ENCODE measurements at places on chromosomes 5 and 9.

DNA sequence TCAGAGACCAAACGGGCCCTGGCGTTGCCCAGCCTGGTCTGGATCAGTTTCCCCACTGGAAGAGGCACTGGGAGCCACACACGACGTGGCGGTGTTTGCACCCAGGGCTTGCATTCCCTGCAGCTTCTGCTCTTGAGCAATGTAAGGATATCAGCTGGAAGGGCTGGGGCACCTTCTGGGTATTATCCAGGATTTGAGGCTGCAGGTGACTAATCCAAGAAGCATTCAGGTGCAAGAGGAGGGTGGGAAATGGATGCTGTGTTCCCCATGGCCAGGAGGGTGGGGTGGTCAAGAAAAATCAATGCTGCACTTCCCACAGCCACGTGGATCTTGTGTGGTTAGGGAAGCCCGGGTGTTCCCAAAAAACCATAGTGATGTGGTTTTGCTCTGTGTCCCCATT lies 430.9 kb downstream of the IRX2 start:
- DNase-seq = no peak

DNA sequence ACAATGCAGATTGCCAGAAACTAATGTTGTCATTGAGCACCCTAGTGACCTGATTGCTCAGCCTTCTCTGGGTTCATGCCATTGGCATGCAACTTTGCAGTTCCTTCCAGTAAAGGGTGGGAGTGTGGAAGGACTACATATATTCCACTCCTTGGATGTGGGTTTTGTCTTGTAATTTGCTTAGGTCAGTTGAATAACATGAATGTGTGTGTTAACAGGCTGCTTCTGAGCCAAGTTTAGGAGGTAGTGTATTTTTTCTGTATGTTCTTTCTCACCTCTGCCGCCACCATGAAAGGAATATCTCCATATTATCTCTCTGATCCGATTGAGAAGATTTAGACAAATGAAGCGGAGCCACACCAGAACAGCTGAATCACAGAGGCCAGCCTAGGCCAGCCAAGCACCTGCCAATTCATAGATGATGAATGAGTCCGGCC lies 1929.6 kb upstream of the CDH6 start:
- no peak for DNase-seq

GRCh38 chr5:172494630-172495505 lies 40.5 kb upstream of the SH3PXD2B start:
- DNase-seq = no peak

- no peak for DNase-seq
Measured at GRCh38 chr9:77705636-77706035, 57.5 kb upstream of the GNA14 start.

DNA sequence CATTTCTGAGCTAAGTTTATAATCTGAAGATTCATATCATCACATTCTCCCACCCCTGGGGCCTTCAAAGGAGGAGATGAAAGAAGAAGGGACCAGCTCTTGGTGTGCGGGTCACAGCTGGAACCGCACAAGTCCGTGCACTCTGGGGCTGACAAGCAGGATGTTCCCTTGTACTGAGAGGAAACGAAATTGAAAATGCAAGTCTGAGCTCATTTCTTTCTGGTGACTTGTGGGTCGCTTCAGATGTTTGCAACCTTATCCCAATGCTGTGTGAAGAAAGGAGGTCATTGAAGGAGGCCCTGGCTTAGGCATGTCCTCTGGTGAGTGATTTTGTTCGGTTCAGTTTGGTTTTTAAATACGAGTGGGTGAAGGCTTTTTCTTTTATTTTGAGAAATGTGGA lies 59.6 kb downstream of the C9orf152 start:
- DNase-seq = no peak

GRCh38 chr5:105696440-105696839 lies 1974.3 kb downstream of the EFNA5 start:
- DNase-seq = no peak

DNA sequence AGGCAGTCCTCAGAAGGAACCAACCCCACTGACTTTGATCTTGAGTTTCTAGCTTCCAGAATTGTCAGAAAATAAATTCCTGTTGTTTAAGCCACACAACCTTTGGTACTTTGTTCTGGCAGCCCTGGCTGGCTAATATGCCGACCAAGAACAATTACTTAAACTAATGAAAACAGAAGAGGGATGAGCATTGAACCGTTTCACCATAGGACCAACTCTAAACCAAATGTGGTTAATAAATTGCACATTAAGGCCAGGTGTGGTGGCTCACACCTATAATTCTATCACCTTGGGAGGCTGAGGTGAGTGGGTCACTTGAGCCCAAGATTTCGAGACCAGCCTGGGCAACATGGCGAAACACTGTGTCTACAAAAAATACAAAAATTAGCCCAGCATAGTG lies 160.9 kb upstream of the RAI14 start:
- no peak for DNase-seq

DNA sequence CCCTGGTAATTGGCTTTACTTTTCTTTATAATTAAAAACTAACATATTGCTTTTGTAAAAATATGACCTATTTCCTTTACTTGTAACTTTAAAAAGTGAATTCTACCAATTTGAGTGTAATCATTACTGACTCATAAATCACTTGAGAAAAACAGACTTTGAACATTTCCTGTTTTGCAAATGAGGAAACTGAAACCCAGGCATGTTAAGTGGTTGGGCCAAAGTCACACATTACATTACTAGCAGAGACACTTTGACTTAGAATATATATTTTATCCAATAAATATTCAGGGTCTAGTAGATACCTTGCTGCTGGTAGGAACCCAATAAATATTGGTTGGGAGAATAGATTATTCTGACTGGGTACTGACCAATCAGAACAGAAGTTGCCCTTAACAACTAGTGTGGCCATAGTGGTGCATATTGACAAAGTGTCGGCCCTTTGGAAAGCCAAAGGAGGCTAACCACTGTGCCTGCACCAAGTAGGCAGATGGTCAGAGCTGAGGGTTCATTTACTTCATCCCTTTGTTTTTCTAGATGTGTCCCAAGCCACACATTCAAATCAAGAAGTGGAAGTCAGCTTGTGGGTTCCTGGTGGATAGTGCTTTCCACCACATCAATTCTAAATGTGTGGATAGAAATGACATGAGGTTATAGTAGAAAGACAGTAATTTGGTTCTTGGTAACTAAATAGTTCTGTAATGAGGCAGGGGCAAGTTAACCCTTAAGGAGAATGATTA lies 365.1 kb upstream of the RIOK2 start:
- DNase-seq = no peak

- no peak for DNase-seq
Measured at GRCh38 chr5:23930985-23931384, 423.6 kb downstream of the PRDM9 start.

GRCh38 chr9:137547687-137548543 lies 2.3 kb downstream of the PNPLA7 start:
- no peak for DNase-seq

- no peak for DNase-seq
Measured at GRCh38 chr5:181259974-181260719, 796 bp downstream of the TRIM52 start.

DNA sequence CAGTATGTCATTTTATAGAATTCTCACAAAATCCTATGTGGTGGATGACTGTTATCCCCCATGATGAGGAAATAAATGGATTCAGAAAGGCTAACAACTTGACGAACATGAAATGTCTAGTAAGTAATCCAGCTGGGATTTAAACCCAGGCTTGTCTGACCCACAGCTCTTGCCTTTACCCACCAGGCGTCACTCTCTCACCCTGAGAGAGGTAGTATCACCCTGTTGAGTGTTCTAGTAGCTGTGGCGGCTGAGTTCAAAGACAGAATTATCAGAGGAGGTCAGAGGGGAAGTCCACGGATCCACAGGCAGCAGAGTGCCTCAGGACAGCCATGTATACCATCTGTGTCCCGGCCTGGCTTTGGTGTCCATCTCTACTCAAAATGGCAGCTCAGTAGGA lies 113.8 kb downstream of the ZNF462 start:
- DNase-seq = no peak

DNA sequence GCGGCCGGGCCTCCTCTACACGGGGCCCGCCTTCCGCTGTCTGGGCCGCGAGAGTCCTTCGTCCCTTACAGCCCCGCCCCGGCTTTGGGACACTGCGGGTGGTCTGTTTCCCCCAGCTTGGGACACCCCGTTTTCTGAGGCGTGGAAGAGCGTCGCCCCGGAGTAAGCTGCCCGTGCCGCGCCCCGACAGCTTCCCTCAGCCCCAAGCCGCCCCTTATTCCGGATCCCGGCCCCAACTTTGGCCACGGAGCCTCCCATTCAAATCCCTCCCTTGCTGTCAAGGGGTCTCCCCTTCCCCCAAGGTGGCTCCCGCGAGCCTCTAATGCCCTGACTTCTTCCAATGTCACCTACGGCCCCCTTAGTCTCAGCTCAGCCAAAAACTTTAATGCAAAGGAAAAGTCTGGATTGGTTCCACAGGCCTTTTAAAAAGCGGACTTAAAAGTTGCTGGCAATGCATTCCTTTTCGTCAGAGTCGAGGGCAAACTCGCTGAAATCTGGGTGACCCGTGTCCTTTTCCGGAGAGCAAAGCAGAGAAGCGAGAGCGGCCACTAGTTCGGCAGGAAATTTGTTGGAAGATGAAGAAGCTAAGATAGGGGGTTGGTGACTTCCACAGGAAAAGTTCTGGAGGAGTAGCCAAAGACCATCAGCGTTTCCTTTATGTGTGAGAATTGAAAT lies 19.8 kb downstream of the EXOSC2 start:
- DNase-seq = no peak

- DNase-seq = no peak
Measured at GRCh38 chr9:99118782-99119466, 14.0 kb downstream of the TGFBR1 start.

DNA sequence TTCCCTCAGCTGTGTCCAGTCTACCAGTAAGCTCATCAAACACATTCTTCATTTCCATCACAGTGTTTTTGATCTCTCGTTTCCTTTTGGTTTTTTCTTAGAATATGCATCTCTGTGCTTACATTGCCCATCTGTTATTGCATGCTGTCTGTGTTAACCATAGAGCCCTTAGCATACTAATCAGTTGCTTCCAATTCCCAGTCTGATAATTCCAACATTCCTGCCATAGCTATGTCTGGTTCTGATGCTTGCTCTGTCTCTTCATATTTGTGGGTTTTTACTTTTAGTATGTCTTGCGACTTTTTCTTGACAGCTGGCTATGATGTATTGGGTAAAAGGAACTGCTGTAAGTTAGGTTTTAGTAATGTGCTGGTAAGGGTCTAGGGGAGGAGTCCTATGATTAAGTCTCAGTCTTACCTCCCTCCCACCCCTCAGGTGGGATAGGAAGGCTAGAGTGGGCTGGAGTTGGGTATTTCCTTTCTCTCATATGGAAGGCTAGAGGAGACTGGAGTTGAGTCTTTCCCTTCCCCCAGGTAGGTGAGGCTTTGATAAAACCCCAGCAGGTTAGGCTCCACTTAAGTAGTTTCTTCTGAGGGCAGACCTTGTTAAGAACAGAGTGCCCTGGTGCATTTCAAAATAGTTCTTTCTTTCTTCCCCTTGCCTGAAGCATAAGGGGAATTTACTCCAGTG lies 99.1 kb upstream of the RASGRF2 start:
- no peak for DNase-seq

- DNase-seq = no peak
Measured at GRCh38 chr9:6188466-6188865, 27.1 kb upstream of the IL33 start.

DNA sequence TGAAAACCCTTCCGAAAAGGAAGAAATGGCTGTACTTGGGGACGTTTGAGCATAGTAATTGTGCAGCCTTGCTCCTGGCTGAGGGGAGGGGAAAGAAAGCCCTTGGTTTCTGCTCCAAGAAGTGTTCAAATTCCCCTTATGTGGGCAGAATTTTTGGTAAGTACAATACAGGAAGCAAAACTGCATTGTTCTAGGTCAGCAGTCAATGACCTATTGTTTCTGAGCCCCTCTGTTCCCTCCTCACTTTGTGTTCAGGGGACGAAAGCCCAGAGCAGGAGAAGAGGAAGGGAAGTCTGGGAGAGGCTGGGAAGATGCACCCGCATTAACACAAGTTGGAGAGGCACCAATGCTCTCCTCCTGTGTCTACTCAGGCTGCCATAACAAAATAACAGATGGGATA lies 11.9 kb downstream of the BASP1 start:
- no peak for DNase-seq
